CD14-positive monocyte (primary cell): ENCODE measurements at places on chromosomes 11 and 22. TPM values are rescaled to one million over a fixed set of nuclear protein-coding genes. Genes with fewer than 3 reads are reported as not detected.

Gene FAM181B
- polyA plus RNA-seq, result not detected in 2 replicates

Gene APOA1
- polyA plus RNA-seq, result not detected

Gene GGTLC3
- polyA plus RNA-seq, result not detected

Gene GNB1L
- polyA plus RNA-seq, result 3.4 and 6.7 TPM in 2 replicates

Gene CCDC82
- polyA plus RNA-seq, result 12.2 TPM

Gene TYR
- polyA plus RNA-seq, result not detected

Gene RAG1
- polyA plus RNA-seq, result 0.69 TPM

Gene OR4A5
- polyA plus RNA-seq, result not detected

- DNase-seq, result no peak
These were observed 6.2 kb upstream of the SPI1 start for GRCh38 chr11:47384498-47384897.

DNA sequence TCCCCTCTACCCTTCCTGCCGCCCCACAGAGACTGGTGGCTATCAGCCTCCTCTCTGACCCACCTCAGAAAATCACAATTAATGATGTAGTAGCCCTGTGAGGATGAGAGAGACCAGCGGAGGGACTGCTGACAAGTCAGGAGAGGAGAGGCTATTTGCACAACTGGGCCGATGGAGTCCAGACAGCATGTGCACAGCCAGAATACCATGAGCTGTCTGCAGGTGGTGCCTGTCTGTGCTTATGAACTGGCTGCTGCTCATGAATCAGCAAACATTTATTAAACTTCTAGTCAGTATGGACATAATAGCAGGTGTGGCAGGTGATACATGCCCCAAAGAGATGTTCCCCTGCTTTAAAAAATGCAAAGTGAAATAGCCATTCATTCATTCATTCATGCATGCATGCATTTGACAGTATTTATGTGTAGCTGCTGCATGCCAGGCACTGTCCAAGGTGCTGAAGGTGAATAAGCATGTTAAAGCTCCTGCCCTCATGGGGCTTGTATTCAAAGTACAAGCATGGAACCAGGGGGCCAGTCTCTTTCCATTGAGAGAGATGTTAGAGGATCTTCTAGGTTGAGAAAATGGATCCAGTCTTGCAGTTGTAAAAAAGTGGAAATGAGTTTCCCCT is 141.3 kb downstream of the GRIK4 start:
- no peak for DNase-seq

GRCh38 chr11:103069367-103069766 is 22.6 kb downstream of the DCUN1D5 start:
- no peak for DNase-seq

- no peak for DNase-seq
These were observed 13.4 kb downstream of the MORC2 start for GRCh38 chr22:30955153-30955552.

DNA sequence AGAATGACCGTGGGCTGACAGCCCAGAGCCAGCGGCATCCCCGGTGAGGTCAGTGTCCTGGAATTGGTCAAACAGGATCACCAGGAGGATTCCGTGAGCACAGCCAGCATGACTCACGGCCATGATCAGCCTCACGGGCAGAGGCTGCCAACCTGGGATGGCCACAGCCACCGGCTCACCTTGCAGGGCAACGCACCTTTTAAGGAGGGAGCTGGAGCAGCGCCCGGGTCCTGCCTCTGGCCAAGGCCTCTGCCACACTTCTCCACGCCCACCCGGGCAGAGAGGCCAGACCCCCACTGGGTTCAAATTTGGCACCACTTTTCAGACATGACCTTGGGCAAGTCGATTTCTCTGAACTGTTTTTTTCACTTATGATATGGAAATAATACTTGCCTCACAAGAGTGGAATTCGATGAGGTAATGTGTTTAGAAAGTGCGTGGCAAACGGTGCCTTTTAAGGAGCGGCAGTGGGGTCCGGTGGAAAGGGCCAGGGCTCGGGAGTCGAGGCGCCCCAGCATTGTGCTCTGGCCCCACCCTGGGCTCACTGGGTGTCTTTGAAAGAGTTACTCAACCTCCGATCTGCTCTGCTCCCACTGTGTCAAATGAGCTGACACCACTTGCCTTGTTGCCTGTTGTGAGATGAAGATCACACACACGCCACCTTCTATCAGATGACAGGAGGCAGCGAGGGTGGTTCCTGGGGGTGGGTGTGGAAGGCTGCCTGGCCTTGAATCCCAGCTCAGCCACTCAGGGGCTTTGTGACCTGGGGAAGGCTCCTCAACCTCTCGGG is 16.0 kb downstream of the TXN2 start:
- no peak for DNase-seq

- no peak for DNase-seq
These were observed 76.0 kb downstream of the SC5D start for GRCh38 chr11:121368364-121369240.

GRCh38 chr22:23892130-23892529 is 2.1 kb upstream of the MIF start:
- no peak for DNase-seq

DNA sequence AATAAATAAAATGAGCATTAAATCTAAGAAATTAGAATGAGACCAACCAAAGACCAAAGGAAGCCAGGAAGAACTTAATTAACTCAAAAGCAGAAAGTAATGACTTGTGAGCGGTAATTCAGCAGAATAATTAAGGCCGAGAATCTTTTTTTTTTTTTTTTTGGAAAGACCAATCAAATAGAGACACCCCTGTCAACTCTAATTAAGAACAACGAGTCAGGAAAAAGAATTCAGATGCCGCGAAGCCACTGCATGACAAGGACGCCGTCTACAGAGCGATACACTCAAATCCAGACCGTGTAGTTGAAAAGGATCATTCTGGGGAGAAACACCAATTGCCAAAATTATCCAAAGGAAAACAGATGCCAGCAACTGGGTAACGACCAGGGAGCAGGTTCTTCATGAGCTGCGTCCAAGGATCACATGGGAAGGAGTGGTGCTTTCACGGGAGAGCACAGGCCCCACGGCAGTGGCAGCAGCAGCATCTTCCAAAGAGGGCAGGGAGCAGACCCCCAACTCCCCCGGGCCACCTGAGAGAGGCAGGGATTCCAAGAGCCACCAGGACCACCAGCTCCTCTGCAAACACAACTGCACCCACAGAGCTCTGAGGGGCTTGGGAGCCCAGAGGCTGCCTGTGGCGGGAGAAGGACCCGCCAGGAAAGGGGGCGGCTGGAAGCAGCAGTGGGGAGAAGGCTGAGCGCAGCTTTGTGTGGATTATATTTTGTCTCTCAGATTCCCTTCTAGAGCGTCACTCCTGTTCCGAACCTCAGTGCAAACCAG is 469.8 kb downstream of the BRD1 start:
- DNase-seq, result no peak

DNA sequence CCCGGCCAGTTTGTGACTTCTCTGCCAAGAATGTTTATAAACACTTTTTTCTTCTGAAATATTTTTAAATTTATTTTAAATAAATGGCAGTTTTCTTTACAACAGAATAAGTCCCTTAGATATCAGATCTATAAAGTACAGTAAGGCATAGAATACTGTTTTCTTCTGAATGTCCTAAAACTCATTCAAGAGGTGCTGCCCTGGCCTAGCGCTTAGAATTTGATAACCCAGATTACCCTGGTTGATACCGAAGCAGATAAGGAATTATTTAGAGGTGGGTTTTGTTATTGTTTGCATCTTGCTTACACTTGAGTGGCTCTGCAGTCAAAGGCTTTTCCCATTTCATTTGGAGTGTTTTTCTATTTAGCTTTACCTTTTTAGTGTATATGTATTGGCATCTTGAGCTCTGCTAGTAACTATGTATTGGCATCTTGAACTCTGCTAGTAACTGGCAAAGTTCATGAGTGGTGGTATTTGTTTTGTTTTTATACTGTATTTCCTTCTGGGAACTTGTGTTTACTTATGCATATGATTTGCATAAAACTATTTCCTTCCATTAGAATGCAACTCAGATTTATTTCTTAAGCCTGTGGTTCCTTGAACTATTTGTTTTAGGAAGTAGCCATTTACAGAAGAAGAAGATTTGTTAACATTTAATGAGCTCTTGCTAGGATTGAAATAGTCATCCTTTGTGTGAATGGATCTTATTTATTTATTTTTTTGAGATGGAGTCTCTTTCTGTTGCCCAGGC is 1.2 kb downstream of the ACAD8 start:
- no peak for DNase-seq

DNA sequence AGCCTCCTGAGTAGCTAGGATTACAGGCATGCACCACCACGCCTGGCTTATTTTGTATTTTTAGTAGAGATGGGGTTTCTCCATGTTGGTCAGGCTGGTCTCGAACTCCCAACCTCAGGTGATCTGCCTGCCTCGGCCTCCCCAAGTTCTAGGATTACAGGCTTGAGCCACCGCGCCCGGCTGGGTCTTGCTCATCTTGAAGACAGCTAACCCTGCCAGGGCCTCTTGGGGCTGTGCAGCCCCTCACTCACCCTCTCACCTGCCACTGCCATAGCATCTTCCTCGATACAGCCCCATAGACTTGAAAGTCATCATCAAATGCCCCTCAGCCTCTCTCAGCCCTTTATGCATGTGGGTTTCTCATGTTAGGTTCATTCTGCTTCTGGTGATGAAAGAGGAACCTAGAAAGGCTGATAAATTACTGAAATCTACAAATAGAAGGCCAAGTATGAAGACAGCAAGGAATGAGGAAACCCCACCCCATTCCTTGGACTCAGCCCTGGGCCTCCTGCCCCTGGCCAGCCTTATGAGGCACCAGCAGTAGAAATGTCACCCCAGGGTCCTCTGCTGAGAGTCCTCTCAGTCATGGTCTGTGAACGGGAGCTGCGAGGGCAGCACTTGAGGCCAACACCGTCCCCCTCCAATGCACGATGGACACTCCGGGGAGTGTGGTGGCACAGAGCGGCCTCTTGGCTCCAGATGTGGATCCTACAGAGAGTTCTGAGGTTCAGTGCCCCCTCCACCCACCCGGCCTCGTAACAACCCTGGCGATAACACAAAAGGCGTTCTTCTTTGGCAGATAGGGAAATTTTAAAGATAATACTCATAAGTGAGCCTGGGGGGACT is 24.8 kb downstream of the SCGB1A1 start:
- DNase-seq, result peak; percentile 63

GRCh38 chr11:42249956-42250355 is 790.5 kb upstream of the LRRC4C start:
- DNase-seq, result no peak

- DNase-seq, result no peak
These were observed at the start of gene ESAM for GRCh38 chr11:124762105-124762623. TSS of gene ESAM (minus strand) at chr11:124762290. CDS start at chr11:124762154, 136 bp downstream.

- DNase-seq, result no peak
These were observed 144.0 kb downstream of the GRIK4 start for GRCh38 chr11:120655589-120655988.

- DNase-seq, result no peak
These were observed 158.5 kb upstream of the SORL1-AS1 start for GRCh38 chr11:121611242-121611641.

GRCh38 chr11:47288066-47288465 is 18.1 kb downstream of the MADD start:
- DNase-seq, result no peak
